ENCODE measurements at places on chromosomes 2 and 18. TPM values are rescaled to one million over a fixed set of nuclear protein-coding genes. Genes with fewer than 3 reads are reported as not detected.

TNFAIP6 gene
- polyA plus RNA-seq, result 9.0 TPM

RND3 gene
- polyA plus RNA-seq, result 32.5 TPM

NOSTRIN gene
- 9.6 TPM for polyA plus RNA-seq

CPO gene
- polyA plus RNA-seq, result 0.37 TPM

TMEM17 gene
- 1.5 TPM for polyA plus RNA-seq

TSPYL6 gene
- polyA plus RNA-seq, result not detected

ONECUT2 gene
- polyA plus RNA-seq, result 0.79 TPM

REG3A gene
- polyA plus RNA-seq, result not detected

SUMO1 gene
- polyA plus RNA-seq, result 93.1 TPM

RBM43 gene
- polyA plus RNA-seq, result 10.7 TPM

DNA sequence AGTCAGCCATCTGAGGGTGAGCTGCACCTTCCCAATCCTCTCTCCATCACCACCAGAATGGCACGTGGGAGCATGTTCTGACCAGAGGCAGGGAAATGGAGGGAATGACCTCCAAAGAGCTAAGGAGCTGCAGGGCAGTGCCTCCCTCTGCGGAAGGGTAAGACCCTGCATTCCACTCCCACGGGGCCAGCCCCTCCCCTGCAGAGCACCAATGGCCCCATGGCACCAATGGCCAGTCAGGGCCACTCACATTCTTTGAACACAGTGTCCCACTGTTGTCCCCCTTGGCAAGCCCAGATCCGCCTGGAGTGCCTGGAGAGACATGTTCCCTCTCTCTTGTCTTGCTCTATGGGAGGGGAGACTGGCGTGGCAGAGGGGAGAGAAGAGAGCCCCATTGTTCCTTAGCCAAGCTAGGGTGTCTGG, 164.4 kb downstream of the TNS1 start:
- no peak for DNase-seq

- DNase-seq, result no peak
Measured at GRCh38 chr18:8895987-8896619, 190.7 kb downstream of the MTCL1 start.

GRCh38 chr2:170006587-170007325, 171.2 kb upstream of the MYO3B start:
- DNase-seq, result no peak

DNA sequence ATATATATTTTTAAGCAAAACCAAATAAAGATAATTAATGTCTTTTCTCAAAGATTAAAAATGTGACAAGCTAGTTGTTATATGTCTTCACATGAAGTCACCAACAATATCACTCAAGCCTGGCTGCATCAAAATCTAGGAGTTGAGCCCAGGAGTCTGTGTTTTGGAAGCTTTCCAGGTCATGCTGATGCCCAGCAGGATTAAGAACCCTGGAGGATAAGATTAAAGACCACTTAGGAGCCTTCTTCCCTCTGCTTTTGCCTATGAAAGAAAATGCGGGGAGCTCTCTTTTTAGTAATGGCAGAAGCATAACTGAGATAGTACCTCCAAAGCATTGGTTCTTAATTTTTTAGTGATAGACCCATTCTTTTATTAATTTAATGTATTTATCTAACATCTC, 157.4 kb downstream of the ASXL3 start:
- no peak for DNase-seq

GRCh38 chr18:2654928-2655177, 673 bp upstream of the SMCHD1 start:
- no peak for DNase-seq

DNA sequence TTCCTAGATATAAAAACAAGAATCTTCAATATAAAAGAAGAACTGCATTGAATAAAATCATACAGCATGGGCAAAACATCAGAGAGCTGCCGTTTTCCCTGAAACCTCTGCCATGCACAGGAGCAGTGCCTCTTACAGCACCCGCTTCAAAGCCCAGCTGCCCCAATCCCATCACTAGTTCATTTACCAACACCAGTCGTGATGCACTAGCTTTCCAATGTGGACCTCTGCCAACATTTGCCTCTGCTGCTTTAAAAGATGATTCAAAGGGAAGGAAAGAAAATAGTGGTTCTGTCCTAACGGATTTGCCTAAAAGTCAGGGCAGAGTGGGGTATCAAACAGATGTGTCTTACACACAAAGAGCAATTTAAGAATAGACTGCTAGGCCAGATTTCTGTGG, 43.4 kb upstream of the AP1S3 start:
- no peak for DNase-seq

DNA sequence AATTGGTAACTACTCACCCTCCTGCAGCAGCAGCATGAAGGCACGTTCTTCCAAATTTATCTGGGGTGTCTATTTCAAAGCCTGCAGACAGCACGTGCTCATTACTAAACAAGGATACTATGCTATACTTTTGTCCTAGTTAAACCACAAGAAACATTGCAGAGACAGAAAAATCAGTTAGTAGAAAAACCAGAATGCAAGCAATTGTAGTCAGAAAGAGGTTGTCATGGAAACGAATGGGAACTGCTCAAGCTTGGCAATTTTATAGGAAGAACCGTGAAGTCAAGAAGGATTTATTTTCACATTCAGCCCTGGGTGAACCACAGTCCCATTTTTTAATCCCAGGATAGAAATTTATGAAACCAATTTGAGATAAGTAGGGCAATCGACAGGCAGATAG, 162.2 kb upstream of the PGAP1 start:
- DNase-seq, result peak; percentile 67

- DNase-seq, result no peak
Measured at GRCh38 chr2:86414996-86415395, 26.2 kb upstream of the KDM3A start.

DNA sequence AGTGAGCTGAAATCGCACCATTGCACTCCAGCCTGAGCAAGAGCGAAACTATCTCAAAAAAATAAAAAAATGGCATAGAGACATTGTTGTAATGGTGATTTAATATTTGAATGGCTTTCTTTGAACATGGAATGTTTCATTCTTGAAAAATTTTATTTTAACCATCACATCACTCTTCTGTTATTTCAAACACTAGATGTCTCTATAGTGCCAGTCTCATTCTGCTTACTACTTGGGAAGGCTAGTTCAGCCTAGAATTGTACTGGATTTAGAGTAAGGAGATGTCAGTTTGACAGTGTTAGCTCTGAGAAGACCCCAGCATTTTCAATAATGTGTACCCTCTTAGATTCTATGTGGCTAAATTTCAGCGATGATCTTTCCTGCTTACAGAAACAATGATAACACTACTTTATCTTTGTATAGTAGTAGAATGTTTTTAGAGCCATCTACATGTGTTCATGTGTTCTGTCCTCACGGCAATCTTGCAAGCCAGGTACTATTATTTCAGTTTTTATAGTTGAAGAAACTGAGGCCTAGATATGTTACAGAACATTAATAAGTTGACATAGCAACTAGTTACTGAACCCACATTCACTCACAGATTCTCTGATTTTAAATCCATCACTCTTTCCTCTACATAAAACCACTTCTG, 142.9 kb upstream of the ZSWIM2 start:
- peak; percentile 14 for DNase-seq

- no peak for DNase-seq
Measured at GRCh38 chr2:240557808-240558207, at the start of gene ANKMY1. Gene ANKMY1 (minus strand): TSS chr2:240557988. CDS start chr2:240557335, 653 bp downstream.

DNA sequence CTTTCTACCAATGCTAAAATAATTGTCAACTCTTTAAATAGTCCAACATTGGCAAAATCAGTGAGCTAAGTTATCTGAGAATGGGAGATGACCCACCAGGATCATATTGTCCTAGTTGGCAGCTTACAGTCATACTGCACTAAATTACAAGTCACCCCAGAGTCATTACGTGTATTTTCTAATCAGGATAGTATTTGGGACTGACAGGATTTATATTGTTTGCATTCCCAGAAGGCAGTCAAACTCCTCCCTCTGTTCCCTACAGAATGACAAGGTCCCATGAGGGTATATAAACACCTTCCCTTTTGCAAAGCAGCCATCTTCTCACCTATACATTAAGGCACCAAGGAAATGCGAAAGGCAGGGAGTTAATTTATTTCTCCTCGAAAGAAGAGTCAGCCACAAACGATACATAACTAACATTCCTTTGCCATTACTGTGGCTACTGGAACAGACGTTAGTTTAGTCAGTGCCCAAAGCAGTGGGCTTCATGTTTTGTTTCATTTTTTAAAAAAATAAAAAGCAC, 125.3 kb downstream of the ANTXR1 start:
- no peak for DNase-seq

GRCh38 chr2:127818241-127818640, 7.3 kb upstream of the WDR33 start:
- no peak for DNase-seq

DNA sequence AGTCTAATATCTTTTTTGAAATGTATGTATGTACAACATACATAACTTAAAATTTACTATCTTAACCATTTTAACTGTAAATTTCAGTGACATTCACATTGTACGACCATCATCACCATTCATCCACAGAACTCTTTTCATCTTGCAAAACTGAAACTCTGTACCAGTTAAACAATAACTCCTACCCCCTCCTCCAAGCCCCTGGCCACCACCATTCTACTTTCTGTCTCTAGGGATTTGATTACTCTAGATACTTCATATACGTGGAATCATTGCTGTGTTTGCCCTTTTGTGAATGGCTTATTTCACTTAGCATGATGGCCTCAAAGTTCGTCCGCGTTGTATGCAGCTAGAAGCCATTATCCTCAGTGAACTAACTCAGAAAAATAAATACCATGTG, 217.0 kb downstream of the METTL4 start:
- no peak for DNase-seq

All from hindlimb muscle (tissue), 1 donor.